Midbrain (tissue), 1 donor: ENCODE measurements at places on chromosomes 5 and 9.

DNA sequence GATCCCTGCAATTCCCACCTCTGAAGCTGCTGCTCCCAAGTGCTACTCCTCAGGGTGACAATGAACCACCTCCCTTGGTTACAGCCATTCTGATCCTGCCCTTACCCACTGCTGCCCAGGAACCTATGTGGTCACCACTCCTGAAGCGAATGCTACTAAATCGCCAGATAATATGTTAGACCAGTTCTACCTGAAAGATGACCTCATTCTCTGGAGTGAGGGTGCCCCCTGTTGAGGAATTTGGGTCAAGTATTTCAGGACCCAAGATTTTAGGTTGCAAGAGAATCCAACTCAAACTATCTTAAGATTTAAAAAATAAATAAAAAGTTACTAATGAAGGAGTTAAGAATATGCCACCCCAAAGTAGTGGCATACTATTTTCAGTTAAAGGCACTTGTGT is 5.8 kb upstream of the SNAPC3 start:
- DNase-seq, result no peak

DNA sequence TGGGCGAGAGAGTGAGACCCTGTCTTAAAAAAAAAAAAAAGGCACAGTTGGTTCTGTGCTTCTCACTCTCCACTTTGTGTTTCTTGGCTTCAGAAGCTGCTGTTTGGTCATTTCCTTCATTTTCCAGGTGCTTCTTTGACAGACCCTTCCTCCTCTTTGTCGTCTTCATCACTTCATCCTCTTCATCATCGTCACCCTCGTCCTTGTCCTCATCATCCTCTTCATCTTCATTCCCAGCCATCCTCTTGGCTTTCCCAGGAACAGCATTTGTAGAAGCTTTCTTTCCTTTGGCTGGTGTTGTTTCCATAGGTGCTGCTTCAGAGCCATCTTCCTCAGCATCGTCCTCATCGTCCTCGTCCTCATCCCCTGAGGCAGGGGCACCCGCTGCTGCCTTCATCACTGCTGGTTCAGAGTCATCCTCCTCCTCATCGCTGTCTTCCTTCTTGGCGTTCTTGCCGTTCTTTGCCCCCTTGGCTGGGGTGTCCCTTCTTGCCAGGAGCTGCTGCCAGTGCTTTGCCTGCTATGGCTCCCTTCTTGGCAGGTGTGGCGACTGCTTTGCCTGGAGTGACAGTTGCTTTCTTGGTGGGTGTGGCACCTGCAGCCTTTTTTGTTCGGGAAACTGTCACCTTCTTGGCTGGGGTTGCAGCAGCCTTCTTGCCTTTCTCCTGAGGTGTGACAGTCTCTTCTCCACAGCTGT is 7.1 kb downstream of the RABL6 start:
- DNase-seq, result no peak

GRCh38 chr5:79076819-79077218 is 7.3 kb downstream of the BHMT2 start:
- no peak for DNase-seq

DNA sequence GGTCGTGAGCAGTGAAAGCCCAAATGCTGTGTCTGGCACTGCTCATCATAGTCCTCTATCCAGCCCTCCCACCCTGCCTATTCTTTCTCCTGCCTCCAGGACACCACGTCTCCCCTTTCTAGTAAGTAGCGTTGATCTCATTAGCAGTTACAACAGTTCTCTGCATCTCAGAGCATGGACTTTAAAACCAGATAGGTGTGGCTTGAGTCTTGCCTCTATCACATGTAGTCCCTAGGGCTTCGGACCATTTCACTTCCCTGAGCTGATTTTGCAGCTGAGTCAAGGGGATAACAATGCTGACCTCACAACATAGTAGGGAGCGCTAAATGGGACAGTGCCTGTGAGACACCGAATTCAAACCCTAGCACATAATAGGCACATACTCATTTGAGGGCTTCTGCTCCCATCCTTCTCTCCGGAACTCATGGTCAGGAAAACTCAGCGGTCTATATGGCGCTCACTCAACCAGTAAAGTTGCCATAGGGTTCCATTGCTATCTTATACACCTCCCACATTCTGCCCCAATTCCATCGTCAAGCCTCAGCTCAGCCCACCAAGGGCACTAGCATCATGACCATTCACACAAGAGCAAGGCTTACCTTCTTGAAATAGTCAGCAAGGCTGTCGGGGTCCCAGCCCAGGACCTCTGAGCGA is 515 bp downstream of the LCP2 start:
- DNase-seq, result no peak

DNA sequence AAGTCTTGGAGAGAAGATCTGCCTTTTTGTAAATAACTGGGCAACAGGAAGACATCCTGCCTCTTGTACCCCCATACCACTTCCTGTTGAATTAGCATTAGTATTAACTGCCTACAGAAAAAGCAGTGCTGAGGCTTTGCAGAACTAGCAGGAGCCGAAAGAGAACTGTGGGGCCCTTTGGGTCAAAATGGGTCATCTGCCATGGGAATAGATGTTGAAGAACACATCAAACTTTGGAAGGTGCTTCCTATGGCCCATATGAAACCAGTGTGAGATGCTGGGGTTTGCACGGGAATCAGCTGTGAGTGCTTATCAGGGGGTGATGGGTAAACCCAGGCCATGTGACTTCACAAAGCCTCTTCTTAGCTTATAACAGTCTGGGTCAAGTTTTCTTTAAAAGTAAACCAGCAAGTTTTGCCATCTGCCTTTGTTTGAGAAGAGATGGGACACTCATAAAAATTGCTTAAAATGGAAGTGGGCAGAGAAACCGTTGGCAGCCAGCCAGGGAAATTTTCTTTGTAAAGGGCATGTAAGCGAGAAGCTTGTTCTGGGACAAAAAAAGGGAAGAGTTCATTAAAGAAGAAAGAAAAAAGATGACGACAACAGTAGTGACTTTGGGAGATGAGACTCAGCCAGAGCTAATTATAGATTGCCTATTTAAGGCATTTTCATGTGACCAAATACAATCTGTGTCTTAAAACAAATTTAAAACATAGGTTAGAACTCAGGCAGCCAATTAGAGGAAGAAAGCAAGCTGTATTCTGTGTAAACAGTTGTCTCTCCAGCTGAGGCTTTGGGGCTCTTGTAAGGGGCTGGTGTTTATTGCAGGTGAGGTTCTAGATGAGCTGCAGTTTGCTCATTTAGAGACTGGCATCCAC is 4.4 kb downstream of the SLC25A25 start:
- DNase-seq, result peak; percentile 61

- DNase-seq, result no peak
These were observed 35.5 kb downstream of the ACO1 start for GRCh38 chr9:32419921-32420320.

DNA sequence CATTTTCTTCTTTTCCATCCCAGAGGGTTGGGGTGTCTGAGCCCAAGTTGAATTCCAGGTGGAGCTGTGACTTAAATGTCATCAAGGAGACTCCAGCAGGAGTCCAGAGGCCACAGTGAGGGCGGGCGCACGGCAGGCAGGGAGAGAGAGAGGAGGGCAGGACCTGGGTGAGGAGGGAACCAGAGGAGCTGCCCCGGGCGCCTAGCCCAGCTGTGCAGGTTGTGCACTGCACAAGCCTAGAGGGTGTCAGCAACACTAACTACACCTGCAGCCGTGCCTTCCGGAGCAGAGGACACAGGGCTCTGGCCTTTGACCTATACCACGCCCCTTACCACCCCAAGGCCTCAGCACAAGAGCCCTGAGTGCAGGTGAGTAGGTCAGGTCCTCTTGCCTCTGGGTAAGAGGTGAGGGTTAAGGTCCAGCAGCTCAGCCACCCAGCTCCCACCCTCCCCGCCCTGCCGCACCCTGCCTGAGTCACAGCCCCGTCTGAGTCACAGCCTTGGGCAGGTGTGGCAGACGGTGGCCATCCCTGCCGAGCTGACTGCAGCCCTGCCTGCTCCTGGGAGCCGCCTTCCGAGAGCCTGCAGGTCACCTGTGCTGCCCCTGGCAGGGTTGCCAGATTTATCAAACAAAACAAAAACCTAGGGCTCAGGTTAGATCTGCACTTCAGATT is 6.4 kb upstream of the AGPAT2 start:
- DNase-seq, result no peak

DNA sequence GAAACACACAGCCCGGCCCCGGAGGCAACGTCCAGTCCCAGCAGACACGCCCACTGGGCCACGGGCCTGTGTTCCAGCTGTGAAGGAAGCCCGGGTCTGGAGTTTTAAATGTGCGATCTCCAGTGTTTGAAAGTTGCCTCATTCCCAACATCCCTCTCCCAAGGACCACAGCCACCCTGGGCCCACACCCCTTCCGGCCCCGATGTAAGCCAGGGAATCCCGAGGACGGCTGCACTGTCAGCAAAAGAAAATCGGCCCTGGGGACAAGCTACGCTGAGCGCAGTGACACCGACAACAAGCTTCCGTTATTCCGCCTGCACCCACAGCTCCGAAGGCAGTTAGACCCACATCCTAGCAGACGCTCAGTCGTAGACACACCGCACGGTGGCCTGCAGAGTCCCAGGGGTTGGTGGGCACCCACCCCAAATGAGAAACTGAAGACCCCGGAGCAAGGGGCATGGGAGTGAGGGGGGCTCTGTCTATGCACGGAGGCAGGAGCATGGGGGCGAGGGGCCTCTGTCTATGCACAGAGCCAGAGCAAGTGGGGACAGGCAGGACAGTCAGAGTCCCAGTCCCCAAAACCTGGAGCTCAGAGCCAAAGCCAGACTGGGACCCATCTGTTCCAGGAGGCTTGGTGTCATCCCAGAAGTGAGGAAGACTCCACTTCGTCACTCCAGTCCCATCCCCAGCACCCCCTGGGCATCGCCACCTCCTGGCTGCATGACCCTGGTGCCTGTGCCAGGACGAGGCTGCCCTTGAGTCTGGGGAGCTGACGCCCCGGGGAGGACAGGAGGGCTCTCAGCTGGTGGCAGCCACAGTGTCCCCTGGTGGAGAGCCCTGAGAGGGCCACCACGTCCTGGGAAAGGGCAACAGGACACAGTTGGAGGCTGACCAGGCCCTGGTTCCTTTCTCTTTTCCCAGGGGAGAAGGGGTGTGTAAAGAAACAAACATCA is 23.4 kb downstream of the GLT6D1 start:
- no peak for DNase-seq

DNA sequence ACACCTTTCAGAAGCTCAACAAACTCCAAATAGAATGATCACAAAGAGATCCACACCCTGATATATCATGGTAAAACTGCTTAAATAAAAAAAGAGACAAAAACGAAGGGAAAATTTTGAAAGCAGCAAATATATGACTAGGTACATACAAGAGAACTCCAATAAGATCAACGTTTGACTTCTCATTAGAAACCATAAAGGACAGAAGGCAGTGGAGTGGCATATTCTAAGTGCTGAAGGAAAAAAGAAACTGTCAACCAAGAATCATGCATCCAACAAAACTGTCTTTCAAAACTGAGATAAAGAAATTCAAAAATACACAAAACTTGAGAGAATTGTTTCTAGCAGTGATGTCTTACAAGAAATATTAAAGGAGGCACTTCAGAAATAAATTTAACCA is 11.2 kb downstream of the SLC22A4 start:
- no peak for DNase-seq

- DNase-seq, result no peak
These were observed 66.9 kb downstream of the SKIC3 start for GRCh38 chr5:95487880-95488279.

- no peak for DNase-seq
These were observed 100.0 kb upstream of the NREP start for GRCh38 chr5:111856876-111857466.

- no peak for DNase-seq
These were observed 267.0 kb downstream of the SEC61B start for GRCh38 chr9:99489060-99489413.

DNA sequence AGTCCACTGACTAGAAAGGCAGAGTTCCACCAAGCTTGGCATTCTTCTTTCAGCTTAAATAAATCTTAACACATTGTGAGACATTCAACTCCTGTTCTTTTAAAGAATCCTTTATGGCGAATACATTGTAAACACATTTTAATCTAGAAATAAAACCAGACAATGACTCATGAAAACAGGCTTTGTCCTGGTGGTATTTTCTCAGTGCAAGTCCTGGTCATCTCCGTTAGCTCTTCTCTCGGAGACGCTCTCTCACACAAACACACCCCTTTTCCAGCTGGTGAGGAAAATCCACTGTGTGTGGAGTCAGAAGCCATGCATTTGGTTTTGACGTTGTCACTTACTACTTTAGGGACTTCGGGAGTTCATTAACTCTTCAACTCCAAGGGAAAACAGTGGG is 140.4 kb downstream of the AUH start:
- no peak for DNase-seq

GRCh38 chr9:129442803-129443511 is 177.9 kb downstream of the C9orf50 start:
- no peak for DNase-seq

- no peak for DNase-seq
These were observed 3.0 kb upstream of the CTSV start for GRCh38 chr9:97041898-97042297.

GRCh38 chr9:128969491-128969890 is 22.0 kb downstream of the NUP188 start:
- no peak for DNase-seq

DNA sequence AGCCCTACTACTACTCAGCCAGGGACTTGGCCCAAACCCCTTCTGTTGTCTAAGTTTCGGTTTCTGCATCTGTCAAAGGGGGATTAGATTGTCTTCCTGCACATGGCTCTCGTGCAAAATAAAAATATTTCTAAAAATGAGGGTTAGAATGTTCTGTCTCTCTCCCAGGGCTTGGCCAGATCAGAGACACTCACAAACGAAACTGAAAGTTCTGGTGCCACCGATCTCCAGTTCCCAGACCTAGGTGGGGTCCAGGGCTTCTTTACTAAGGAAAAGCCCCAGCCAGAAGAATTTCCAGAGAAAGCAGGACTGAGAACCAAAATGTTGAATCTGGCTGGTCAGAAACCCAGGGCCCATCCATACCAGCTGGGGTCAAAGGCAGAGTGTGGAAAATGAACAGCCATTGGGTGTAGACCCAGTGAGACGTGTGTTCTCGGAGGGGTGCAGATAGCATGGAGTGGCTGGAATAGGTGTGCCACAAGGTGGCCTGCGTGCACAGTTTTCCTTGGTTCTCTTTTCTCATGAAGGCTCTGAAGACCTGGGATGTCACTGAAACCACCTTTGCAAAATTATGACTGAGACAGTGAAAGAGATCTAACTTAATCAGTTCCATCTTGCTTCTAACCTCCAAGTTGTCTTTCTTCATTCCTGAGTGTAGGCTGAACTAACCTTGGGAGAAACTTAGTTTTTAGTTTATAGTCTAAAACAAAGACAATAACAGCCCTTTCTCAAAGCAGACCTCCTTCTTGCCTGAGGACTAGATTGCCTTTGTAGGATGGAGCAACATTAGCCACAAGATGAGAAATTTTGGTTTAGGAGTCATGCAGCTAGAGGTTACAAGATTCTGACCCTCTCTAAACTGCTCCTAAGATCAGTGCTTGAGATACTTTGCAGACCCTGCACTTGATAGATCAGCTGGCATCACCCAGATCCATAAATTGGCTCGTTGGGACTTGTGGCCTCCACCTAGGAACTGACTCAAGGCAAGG is 2.3 kb upstream of the SLC23A1 start:
- DNase-seq, result no peak

- no peak for DNase-seq
These were observed 152.1 kb downstream of the EFNA5 start for GRCh38 chr5:107518616-107519015.

GRCh38 chr9:87062746-87063145 is 115.4 kb upstream of the GAS1 start:
- no peak for DNase-seq
